Stimulated activated CD8-positive, alpha-beta memory T cell treated with anti-CD3 and anti-CD28 coated beads, Interleukin-7, amount 100 ng/mL, for 24 hours (primary cell): ENCODE measurements at places on chromosomes 5 and 9.
A peak's percentile ranks its signal among the peaks of the same experiment; 100 is the strongest.

DNA sequence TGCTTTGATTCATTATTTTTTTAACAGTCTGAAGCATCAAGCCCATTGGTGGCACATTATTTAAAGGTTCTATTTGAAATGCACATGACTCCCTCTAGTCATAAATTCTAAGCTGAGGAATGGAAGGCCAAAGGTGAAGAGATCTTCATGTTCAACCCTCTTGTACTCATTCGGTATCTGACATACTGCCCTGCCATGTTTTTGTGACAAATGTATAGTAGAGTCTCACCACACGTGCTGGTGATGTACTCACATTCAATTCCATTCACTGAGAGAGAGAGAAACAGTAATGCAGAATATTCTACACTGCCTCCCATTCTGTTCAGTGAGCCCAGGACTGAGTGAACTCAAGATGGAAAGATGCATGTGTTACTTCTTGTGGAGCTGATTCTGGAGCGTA lies 98.3 kb downstream of the GDA start:
- DNase-seq, result no peak

DNA sequence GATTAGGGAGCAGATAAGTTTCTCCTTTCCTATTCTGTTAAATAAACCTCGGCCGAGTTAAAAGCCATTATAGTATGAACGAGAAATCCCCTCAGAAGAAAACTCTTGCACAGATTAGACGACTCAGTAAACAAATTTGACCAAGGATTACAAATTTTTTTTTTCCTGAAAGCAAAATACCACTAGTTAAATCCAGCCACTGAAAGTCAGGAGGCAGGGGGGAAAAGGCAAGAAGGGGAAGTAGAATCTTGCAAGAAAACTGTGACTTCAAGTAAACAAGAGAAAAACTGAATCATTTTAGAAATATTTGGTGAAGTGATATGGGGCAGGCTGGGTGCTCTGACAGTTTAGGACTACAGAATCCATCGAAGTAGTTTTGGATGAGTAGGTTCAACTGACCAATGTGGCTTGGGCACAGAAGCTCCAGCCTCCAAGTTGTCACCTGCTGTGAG lies 251.0 kb downstream of the DENND1A start:
- DNase-seq, result no peak

- DNase-seq, result no peak
These were observed 315.1 kb downstream of the RAB3C start for GRCh38 chr5:58898006-58898405.

DNA sequence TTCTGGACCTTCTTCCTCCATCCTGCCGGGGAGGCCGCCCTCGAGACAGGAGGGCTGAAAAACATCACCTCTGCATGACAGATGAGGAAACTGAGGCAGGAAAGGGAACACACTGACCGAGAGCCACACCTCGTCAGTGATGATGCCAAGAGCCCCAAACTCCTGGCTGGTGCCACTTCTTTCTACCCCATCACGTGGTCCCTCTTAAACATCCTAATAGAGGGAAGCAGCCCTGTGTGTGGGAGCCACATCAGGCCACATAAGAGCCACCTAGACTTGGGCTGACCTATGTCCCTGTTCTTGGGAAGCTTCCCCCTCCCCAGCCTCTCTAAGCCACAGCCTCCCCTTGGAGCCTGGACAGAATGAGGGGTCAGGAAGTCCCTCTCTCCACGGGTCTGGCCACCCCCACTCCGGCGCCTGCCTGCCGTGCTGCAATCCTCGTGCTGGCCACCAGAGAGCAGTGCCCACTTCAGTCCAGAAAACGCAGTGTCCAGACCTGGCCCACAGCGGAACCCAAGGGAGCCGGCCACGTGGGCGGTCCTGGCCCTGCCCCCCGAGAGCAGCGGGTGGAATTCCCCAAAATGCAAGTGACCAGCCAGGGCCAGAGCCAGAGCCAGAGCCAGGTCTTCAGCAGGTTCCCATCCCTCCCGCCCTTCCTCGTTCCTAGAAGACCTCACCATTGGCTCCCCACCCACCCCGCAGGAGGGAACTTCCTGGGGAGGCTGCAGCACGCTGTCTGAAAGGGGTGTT lies 54.7 kb upstream of the SARDH start:
- peak; percentile 37 for DNase-seq
